Tibial nerve (tissue), 4 donors: ENCODE measurements at places on chromosomes 3 and 15.

- no peak for DNase-seq
These were observed 29.5 kb downstream of the C2CD4B start for GRCh38 chr15:62135532-62136134.

DNA sequence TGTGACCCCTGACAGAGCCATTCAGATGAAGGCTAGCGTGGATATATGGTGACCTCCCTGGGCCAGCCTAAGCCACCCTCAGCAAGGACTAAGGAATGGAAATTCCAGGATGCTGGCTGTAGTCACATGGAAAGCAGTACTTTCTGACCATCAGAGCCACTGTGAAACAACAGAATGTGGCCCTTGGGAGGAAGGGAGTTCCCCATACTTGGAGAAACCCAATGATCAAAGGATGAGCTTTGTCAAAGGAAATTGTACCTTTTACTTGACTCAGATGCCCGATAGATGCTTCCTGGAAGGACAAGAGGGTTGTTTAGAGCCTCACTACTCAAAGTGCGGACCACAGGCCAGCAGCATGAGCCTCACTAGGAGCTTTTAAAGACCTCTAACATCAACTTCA, 484.5 kb upstream of the PROK2 start:
- no peak for DNase-seq

DNA sequence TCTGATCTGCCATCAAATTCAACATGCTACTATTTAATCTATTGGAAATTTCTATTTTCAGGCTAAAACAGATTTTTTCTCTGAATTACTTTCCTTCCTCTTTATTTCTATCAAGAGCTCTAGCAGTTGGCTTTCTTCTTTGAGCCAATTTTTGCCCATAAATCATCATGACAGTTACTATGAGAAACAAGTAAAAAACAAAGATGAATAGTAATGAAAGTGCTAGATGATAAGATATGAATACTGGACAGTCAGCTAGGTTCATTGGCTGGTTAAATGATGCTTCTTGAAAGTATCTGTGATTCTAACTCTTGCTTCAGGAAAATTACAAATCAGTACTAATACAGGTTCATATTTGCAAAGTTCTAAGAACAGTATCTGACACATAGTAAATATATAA, 38.6 kb upstream of the NANOGP8 start:
- DNase-seq = no peak

DNA sequence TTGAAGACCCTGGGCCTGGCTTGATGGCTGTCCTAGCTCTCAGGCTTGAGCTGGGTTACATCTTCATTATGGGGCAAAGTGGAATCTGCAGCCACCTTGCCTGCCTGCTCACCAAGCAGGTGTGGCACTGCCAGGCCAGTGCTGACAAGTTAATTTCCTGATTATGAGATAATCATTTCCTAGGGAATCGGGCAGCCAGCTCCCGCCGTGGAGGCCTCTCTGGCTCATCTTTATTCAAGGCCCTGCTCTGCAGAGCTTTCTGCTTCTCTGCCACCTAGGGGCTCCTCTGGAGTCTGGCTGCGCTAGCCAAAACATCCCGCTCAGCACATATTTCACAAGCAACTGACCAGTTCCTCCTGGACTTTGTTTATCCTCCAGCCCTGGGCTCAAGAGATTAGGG, 9.9 kb downstream of the LOXL1 start:
- no peak for DNase-seq

GRCh38 chr3:61627768-61628185, 66.4 kb downstream of the PTPRG start:
- DNase-seq = no peak

DNA sequence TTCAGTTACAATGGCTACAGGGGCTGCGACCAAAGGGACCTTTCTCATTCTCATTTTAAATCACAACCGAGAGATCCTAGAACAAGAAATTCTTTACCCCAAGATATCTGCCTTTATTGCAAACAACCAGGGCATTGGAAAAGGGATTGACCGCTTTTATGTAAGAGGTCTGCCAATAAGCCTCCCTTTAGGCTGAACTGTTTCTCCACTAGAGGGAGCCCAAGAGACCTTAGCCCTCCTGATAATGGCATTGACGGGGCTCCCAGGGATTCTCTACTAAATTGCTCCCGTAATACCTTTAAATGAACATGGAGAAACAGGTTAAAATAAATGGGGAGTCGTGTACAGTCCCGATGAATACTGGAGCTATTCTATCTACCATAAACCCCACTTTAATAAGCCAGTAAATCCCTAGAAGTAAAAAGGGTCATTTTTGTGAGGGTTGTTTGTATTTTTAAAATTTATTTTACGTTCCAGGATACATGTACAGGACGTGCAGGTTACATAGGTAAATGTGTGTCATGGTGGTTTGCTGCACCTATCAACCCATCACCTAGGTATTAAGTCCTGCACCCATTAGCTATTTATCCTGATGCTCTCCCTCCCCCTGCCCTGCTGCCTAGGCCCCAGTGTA, 7.5 kb upstream of the IGSF10 start:
- no peak for DNase-seq
